NCI-H460 (cell line): ENCODE measurements at places on chromosomes 3 and 15. TPM values are rescaled to one million over a fixed set of nuclear protein-coding genes. Genes with fewer than 3 reads are reported as not detected.

CACNA1D gene
- not detected in 2 replicates for total RNA-seq

EPB42 gene
- not detected in 2 replicates for total RNA-seq

GRCh38 chr3:41216993-41217392 is 17.7 kb downstream of the CTNNB1 start:
- no peak for DNase-seq

MRPL47 gene
- total RNA-seq = 60.4 and 68.1 TPM in 2 replicates

ERICH6 gene
- not detected in 2 replicates for total RNA-seq

TGM4 gene
- not detected in 2 replicates for total RNA-seq

GRCh38 chr3:152205097-152205593 is 63.6 kb upstream of the MBNL1 start:
- no peak for DNase-seq

DNA sequence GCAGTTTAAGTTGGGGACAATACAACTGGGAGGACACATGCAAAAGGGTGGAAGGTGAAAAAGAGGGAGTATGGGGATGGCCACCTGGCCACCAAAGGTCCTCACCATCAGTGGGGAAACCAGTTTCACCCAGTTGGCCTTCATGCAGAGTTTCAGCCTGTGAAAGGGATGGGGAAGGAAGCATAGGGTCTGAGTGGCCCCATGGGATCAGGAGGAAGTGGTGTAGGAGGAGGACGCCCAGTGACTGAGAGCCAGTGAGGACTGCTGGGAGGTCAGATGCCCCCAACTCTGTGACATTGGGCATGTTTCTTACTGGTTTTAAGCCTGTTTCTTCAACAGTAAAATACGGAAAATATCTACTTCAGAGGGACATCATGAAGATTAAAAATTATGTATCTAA is 16.3 kb downstream of the BCL2A1 start:
- no peak for DNase-seq
